ENCODE measurements at places on chromosomes 4 and X.

DNA sequence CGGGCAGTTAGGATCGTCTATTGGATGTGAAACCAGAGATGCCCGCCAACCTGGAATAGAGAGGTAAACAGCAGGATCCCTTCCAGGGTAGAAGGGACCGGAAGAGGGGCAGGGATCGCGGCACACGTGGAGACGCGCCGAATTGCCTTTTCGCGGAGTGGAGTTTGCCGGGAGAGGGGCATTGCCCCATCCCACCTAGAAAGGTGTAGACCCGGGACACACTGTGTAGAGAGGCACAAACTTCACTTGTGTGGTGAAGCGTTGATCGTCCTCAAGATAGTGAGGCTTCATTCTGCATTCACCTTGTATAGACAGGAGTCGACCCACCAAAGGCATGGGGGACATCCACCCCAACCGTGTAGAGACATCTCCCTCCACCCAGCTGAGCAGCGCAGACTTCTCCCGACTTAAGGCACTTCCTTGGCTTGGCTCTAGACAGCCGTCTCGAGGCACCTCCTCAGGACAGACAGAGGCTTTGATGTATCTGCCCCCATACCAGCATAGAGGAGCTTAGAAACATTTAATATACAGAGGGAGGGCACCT, 410 bp downstream of the GNL3L start:
- H3K36me3 ChIP-seq = no peaks in the 10 kb centered on the region
- H3K27ac ChIP-seq = peak overlapping the region; percentile 95
- H3K4me1 ChIP-seq = peaks cover 2% of the 10 kb centered on the region
- H3K4me3 ChIP-seq = peak overlapping the region; percentile 98
- H3K27me3 ChIP-seq = no peaks in the 10 kb centered on the region
- DNase-seq = no peak

DNA sequence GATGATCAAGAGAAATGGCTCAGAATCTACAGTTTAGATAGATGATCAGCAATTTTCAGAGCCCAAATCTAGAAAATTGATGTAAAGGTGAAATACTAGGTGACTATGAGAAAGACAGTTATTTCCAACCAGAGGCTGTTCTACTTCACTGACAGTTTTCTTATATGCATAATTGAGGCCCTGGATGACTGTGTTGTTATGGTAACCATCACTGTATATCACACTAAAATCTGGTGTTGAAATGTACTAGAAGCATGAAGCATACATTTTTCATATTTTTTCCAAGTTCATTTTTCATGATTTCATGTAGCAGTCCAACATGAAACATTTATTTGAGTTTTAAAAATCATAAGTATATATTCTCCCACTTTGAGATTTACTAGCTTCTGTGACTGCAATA, 87.4 kb downstream of the ATXN3L start:
- H3K4me1 ChIP-seq = no peaks in the 10 kb centered on the region
- no peaks in the 10 kb centered on the region for H3K27me3 ChIP-seq
- DNase-seq = no peak
- no peak overlapping the region for H3K27ac ChIP-seq
- no peak overlapping the region for H3K4me3 ChIP-seq

- H3K4me1 ChIP-seq = no peaks in the 10 kb centered on the region
- no peak overlapping the region for H3K27ac ChIP-seq
- H3K4me3 ChIP-seq = no peak overlapping the region
- H3K36me3 ChIP-seq = no peaks in the 10 kb centered on the region
- H3K27me3 ChIP-seq = no peaks in the 10 kb centered on the region
These were observed 608.6 kb upstream of the AADAT start for GRCh38 chr4:170698334-170698733.

GRCh38 chr4:172721659-172722058, 447.0 kb upstream of the GALNT7 start:
- no peak for DNase-seq
- H3K4me1 ChIP-seq = no peaks in the 10 kb centered on the region
- H3K36me3 ChIP-seq = no peaks in the 10 kb centered on the region
- H3K27ac ChIP-seq = no peak overlapping the region

GRCh38 chrX:20530406-20530921, 263.8 kb upstream of the RPS6KA3 start:
- no peaks in the 10 kb centered on the region for H3K36me3 ChIP-seq
- peaks cover 7% of the 10 kb centered on the region for H3K27me3 ChIP-seq
- peak; percentile 64 for DNase-seq
- peak overlapping the region; percentile 19 for H3K4me3 ChIP-seq

Measured in IMR-90 (cell line).